ENCODE measurements at places on chromosomes 16 and 17. TPM values are rescaled to one million over a fixed set of nuclear protein-coding genes. Genes with fewer than 3 reads are reported as not detected.

Gene SECTM1
- 5.3 TPM for total RNA-seq

Gene ATP1B2
- not detected for total RNA-seq

Gene SHCBP1
- 71.9 TPM for total RNA-seq

Gene MYH10
- 150 TPM for total RNA-seq

Gene DYNLRB2
- not detected for total RNA-seq

Gene HP
- total RNA-seq, result 0.91 TPM

Gene CRYBA1
- total RNA-seq, result not detected

Gene ZC3H7A
- 60.9 TPM for total RNA-seq

Gene ZFPM1
- total RNA-seq, result 0.92 TPM

Gene ITGB4
- total RNA-seq, result not detected

Gene FBXW10
- 0.05 TPM for total RNA-seq

Gene KCNJ18
- not detected for total RNA-seq

Gene PHOSPHO1
- not detected for total RNA-seq

Gene WNT3
- 4.0 TPM for total RNA-seq

Gene NPIPA7
- 1.4 TPM for total RNA-seq

Gene SULT1A4
- total RNA-seq, result 3.6 TPM

Gene CCL23
- total RNA-seq, result not detected

Gene KRT31
- total RNA-seq, result not detected

Gene MT1F
- total RNA-seq, result not detected

Gene ABCC11
- total RNA-seq, result not detected

Gene C17orf107
- 0.18 TPM for total RNA-seq

Gene KCNJ12
- total RNA-seq, result not detected

Gene NACA2
- total RNA-seq, result not detected

Gene TM4SF5
- not detected for total RNA-seq

Gene CNGB1
- not detected for total RNA-seq

Gene TLCD3B
- total RNA-seq, result 0.55 TPM

Gene CACNG4
- 32.0 TPM for total RNA-seq

Gene TMEM98
- total RNA-seq, result 118 TPM

Gene GAS7
- total RNA-seq, result 2.6 TPM

Gene FBF1
- 29.0 TPM for total RNA-seq

Gene MSLN
- total RNA-seq, result not detected

Gene KRTAP17-1
- total RNA-seq, result not detected

Gene CRYM
- not detected for total RNA-seq

Gene KRT33A
- total RNA-seq, result not detected

Gene UTS2R
- 0.18 TPM for total RNA-seq

Gene OR3A3
- not detected for total RNA-seq

Gene MTSS2
- 22.6 TPM for total RNA-seq

Gene ABCA6
- not detected for total RNA-seq

Gene CCL8
- not detected for total RNA-seq

Gene SMIM36
- not detected for total RNA-seq

Gene CCDC43
- 66.7 TPM for total RNA-seq

Gene GP1BA
- total RNA-seq, result not detected

Data from SJSA1 (cell line).